ENCODE measurements at places on chromosomes 2 and 18.
A peak's percentile ranks its signal among the peaks of the same experiment; 100 is the strongest.

GRCh38 chr2:128369108-128369555 is 50.5 kb upstream of the HS6ST1 start:
- DNase-seq, result no peak

GRCh38 chr2:144681389-144681788 is 161.5 kb upstream of the ZEB2 start:
- no peak for DNase-seq

DNA sequence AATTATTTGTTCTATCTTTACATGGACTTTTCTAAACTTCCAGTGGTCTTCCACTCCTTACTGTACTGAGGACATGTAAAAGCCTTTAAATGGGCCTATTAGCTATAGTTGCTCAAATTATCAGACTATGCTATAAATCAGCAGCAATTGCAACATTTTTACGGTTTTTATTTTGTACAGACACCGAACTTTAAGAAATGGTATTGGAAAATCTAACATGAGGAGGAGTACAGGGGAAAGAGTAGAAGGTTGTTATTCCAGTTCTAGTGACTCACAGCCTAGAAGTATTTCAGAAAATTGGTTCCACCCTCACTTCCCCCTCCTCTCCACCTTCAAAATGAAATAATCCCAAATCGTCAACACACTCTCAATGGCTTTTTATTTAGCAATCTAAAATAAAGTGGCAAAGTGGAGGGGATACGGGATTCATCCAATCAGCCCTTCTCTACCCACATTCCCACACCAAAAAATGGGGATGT is 1.1 kb downstream of the NCKAP1 start:
- DNase-seq, result no peak

GRCh38 chr2:223082706-223083105 is 30.7 kb downstream of the KCNE4 start:
- DNase-seq, result no peak

DNA sequence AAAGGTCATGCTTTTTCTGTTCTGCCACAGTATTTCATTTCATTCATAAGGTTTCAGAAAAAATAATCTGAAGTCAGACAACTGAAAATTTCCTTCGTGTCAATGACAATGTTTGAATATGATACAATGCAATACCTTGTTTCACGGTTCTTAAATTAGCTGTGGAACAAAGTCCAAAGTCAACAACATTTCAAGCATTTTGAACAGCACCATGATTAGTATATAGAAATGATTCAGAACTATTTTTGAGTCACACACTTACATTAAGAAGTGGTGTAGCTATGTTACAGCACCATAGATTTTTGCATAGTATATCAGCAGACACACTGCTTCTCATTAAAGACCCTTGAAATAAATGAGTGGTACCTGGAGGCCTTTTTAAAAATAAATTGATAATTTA is 178.3 kb upstream of the DSEL start:
- no peak for DNase-seq

GRCh38 chr2:19675003-19675629 is 226.7 kb downstream of the TTC32 start:
- DNase-seq, result no peak

DNA sequence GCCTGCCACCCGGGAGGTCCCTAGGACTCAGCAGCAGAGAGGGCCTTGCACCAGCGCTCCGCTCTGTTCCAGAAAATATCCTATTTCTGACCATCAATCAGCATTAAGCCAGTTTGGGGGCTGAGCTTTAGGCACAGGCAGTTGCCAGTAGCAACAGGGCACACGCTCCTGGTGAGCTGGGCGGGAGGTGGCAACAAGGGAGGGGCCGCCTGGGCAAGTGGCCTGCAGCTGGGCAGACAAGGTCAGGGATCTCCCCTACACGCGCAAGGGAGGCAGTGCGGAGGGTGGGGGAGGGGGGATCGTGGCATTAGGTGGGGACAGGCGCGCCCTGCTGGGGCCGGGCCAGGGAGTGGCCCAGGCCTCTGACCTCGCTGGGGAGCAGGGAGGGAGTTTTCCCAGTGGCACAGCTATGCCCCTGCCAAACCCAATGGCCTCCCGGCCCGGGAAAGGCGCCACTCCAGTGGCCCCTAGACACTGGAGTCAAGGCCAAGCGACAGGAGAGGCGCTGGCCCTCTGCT is 302.8 kb downstream of the NCKAP5 start:
- DNase-seq, result no peak

GRCh38 chr2:105313877-105314276 is 15.7 kb downstream of the TGFBRAP1 start:
- no peak for DNase-seq

GRCh38 chr2:187500585-187501359 is 52.7 kb upstream of the CALCRL start:
- no peak for DNase-seq

DNA sequence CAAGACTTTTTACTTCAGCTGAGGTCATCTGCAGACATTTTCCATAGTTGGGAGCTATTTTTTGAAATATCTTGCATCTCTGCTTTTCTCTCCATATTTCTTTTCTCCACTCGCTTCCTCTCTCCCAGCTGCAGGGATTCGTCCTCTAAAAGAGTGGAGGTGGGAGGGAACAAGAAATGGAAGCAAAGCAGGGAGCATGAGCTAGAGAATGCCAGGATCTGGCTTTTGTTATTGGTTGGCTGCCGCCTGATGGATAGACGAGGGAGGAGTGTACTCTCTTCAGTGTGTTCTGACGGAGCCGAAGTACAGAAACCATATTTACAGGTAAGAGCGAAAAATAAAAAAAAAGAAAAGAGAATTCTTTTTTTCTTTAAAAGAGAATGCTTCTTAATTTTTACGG is at the start of gene CSRNP3:
TSS of gene CSRNP3 (plus strand) at position 282 of the 400 bp plus-strand sequence. CDS start 125,368 bp downstream, outside the sequence.
- DNase-seq, result peak; percentile 65

DNA sequence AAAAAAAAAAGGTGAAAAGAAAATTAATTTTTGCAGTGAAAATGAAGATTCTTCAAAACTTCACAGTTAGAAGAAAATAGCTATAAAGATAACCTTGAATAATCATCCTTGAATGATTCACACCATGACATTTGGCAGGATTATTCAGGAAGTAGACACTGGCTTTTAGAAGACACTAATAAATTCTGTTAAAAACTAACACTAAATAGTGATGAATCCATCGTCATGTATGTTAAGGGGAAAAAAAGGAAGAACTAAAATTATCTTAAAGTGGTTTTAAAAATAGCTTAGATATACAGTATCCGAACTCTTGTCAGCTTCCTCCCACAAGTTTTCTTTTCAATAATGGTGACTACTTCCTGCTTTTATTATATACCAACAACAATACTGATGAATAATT is 10.2 kb downstream of the USP37 start:
- no peak for DNase-seq

- DNase-seq, result no peak
Measured at GRCh38 chr18:3619222-3619621, 169.2 kb downstream of the TGIF1 start.

DNA sequence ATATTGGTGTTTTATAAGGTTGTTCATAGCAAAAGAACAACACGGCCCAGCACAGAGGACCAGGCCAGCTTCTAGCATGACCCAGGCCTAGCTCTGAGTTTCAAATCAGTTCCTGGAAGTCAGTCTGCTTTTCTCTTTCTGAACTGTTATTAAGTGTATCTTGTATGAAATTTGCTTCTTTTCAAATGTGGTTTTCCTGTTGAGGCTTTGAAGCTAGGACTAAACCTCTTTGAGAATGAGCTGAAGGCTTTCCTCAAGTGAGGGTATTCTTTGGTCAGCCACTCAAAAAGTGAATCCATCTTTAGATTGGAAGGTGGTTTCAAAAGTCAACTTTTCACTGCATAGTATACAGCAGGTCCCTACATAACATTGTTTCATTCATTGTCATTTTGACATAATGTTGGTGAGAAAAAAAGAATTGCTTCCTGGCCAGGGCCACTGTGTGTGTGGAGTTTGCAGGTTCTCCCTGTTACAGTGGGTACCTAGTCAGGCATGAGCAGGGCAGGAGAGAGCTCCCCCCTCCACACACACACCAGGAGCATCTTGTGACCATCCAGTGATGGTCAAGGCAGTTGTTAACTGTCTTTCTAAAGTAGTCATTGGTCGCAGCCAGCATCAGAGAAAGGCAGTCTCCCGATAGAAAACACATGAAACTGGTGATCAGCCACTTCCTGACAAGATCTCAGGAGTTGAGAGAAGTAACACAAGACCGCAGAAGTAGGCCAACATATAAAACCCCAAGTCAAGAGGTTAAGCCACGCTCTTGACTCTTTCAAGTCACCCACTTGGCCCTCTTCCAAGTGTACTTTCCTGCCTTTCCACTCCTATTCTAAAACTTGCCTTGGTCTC is 6.7 kb upstream of the ACAA2 start:
- DNase-seq, result no peak
